ENCODE measurements at places on chromosomes 3 and 15. TPM values are rescaled to one million over a fixed set of nuclear protein-coding genes. Genes with fewer than 3 reads are reported as not detected.

The GPR149 gene
- not detected for polyA plus RNA-seq

The TRIM42 gene
- not detected for polyA plus RNA-seq

The CIB2 gene
- polyA plus RNA-seq, result 35.2 TPM

The P2RY13 gene
- polyA plus RNA-seq, result 0.81 TPM

The MEF2A gene
- polyA plus RNA-seq, result 59.3 TPM

The AGTR1 gene
- polyA plus RNA-seq, result 19.2 TPM

The GPR62 gene
- 0.48 TPM for polyA plus RNA-seq

The FOXL2 gene
- not detected for polyA plus RNA-seq

The CEP70 gene
- polyA plus RNA-seq, result 50.3 TPM

The CD80 gene
- 0.20 TPM for polyA plus RNA-seq

The ERC2 gene
- 3.9 TPM for polyA plus RNA-seq

The SPATA12 gene
- 0.22 TPM for polyA plus RNA-seq

The CYP1A2 gene
- polyA plus RNA-seq, result 0.18 TPM

The EPHA6 gene
- 1.2 TPM for polyA plus RNA-seq

The HIGD2B gene
- polyA plus RNA-seq, result not detected

The C2CD4B gene
- 0.28 TPM for polyA plus RNA-seq

The XCR1 gene
- polyA plus RNA-seq, result 0.15 TPM

The SLC22A14 gene
- 1.1 TPM for polyA plus RNA-seq

The AZI2 gene
- polyA plus RNA-seq, result 132 TPM

The CDHR4 gene
- polyA plus RNA-seq, result 0.28 TPM

The ZPLD1 gene
- polyA plus RNA-seq, result 0.60 TPM

The GRAMD1C gene
- 34.7 TPM for polyA plus RNA-seq

The GJD2 gene
- not detected for polyA plus RNA-seq
